Thoracic aorta endothelial cell (primary cell): ENCODE measurements at places on chromosomes 4 and X. TPM values are rescaled to one million over a fixed set of nuclear protein-coding genes. Genes with fewer than 3 reads are reported as not detected.

Gene PNMA3
- total RNA-seq, result not detected in 2 replicates

Gene NIPAL1
- total RNA-seq, result 0.80 and 2.9 TPM in 2 replicates

Gene KLB
- total RNA-seq, result under 0.01 TPM in 1 of 2 replicates, not detected in the other

Gene DUX4
- not detected in 2 replicates for total RNA-seq

Gene PRDX4
- 270 and 279 TPM in 2 replicates for total RNA-seq

Gene RBM46
- total RNA-seq, result not detected in 2 replicates

Gene HCCS
- 25.7 and 26.0 TPM in 2 replicates for total RNA-seq

Gene EDNRA
- not detected in 2 replicates for total RNA-seq

Gene PCDH10
- total RNA-seq, result 9.8 and 71.9 TPM in 2 replicates

Gene MAGEA2B
- total RNA-seq, result not detected in 2 replicates

Gene PNMA5
- not detected in 2 replicates for total RNA-seq

Gene RASL11B
- not detected in 2 replicates for total RNA-seq

Gene CFI
- 12.4 and 39.3 TPM in 2 replicates for total RNA-seq

Gene USP51
- total RNA-seq, result 1.1 and 1.5 TPM in 2 replicates
